Activated CD4-positive, alpha-beta memory T cell treated with anti-CD3 and anti-CD28 coated beads for 36 hours (primary cell): ENCODE measurements at places on chromosomes 1 and 21. TPM values are rescaled to one million over a fixed set of nuclear protein-coding genes. Genes with fewer than 3 reads are reported as not detected.

The MX2 gene
- 25.3 TPM for total RNA-seq

- DNase-seq = peak; percentile 62
These were observed 7.5 kb downstream of the HPCAL4 start for GRCh38 chr1:39683591-39684312.

- DNase-seq = no peak
These were observed 100.8 kb downstream of the PBX1 start for GRCh38 chr1:164659621-164660411.

- DNase-seq = no peak
These were observed 19.0 kb downstream of the ARHGEF10L start for GRCh38 chr1:17558541-17558940.

DNA sequence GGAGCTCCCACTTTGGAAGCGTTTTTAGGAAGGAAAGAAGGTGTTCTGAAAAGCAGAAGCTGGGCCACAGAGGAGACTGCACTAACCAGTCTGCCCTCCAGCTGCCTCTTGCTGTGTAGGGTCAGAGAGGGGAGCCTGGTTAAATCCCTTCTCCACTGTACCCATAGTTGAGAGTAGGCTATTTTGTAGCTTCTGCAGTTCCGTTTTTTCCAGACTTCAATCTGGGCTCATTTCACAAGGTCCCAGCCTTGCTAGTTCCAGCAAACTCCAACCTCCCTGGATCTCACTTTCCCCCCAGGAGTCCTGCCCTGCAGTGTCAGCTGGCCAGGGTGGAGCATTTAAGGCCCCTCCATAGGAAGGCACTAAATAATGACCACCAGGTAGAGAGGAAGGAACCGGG is 11.0 kb downstream of the TNN start:
- DNase-seq = no peak
